ENCODE measurements at places on chromosomes 12 and 14.

- DNase-seq = no peak
These were observed 38.5 kb downstream of the TRIM9 start for GRCh38 chr14:51056421-51056820.

DNA sequence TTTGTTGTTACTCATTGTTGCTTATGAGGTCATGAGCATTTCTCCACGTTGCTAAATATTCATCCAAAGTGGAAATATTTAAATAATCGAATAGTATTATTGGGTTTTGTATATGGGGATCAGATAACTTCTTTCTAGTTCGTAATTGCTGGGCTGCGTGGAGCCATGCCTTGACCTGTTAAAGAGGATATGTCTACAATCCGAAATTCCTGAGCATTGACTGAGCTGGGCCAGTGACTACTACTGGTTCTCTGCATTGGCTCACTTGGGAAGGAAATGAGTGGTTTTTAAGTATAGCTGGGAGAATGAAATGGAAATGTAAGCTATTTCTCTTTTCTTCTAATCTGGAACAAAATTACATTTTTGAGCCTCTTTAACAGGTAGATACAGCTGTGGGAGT, 163.2 kb downstream of the RPL10L start:
- DNase-seq = no peak

DNA sequence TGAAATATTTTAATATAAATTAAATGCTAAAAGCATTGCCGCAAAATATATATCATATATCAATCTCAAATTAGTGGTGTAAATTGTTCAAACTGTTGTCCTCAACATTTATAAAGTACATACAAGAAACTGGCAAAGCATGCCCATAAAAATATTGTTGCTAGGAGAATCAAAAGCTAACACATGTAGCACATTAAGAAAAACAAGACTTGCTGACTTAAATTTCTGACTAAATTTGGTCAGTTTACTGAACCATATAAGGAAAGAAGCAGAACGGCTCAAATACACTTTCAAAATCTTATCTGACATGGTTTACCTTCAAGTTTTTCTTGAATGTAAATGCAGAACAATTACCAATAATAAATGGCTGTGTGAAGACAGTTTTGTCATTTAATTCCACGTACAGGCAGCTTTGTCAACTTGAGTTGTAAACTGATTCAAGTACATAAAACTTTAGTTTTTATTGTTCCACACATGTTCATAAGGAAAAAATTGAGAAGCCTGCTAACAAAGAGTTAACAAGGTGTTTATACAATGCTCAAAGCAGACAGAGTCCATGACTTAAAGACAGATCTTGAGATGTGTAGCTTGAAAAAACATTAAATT, 50.4 kb downstream of the PPP1R12A start:
- DNase-seq = no peak

GRCh38 chr12:121512561-121512960, 68.3 kb downstream of the KDM2B start:
- DNase-seq = no peak

DNA sequence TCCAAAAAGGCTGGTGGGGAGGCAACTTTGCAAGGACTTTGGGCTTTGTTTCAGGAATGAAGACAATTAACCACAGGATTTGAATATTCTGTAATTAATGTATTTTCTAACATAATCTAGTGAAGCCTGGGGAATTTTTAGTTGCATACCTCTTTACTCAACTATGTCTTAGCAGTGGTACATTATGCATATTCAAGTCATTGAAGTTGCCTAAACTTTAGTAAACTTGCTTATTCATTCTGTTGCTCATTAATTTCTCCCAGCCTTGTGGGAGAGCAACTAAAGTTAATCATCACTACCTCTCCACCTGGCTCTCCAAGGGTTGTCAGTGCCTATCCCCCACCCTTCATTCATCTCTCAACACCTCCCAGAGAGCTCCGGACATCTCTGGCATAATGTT, 54.2 kb downstream of the IFNG-AS1 start:
- DNase-seq = no peak

GRCh38 chr12:121519227-121519626, 61.6 kb downstream of the KDM2B start:
- DNase-seq = no peak

DNA sequence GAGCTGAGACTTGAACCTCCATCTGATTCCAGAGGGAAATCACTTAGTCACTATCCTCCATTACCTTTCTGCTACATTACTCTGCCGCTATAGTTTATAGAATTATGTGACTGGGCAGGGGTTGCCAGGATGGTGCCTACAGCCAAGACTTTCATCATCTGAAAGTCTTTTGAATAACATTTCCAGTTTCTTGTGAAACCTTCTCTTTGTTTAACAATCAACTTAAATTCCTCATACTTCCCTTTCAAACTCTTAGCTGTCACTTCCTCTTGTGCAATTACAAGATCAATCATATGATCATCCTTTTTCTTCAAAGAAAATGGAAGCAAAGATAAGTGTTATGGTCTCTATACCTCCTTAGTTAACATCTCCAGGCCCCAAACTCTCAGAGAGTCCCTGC, 25.4 kb upstream of the PELI2 start:
- DNase-seq = no peak

DNA sequence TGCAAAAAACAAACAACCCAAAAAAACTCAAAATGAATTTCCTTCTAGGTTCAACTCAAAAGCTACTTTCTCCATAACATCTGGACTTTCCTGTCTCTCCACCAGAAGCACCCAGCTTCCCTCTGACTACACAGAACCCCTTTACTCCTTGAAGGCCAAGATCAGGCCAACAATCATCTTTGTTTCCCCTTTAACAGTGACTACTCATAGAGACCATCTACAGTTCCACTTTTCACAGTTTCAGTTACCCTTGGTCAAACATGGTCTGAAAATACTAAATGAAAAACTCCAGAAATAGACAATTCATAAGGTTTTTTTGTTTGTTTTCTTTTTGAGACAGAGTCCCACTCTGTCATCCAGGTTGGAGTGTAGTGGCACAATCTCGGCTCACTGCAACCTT, 11.8 kb downstream of the GCH1 start:
- DNase-seq = no peak
